ENCODE measurements at places on chromosomes 11 and 22.

DNA sequence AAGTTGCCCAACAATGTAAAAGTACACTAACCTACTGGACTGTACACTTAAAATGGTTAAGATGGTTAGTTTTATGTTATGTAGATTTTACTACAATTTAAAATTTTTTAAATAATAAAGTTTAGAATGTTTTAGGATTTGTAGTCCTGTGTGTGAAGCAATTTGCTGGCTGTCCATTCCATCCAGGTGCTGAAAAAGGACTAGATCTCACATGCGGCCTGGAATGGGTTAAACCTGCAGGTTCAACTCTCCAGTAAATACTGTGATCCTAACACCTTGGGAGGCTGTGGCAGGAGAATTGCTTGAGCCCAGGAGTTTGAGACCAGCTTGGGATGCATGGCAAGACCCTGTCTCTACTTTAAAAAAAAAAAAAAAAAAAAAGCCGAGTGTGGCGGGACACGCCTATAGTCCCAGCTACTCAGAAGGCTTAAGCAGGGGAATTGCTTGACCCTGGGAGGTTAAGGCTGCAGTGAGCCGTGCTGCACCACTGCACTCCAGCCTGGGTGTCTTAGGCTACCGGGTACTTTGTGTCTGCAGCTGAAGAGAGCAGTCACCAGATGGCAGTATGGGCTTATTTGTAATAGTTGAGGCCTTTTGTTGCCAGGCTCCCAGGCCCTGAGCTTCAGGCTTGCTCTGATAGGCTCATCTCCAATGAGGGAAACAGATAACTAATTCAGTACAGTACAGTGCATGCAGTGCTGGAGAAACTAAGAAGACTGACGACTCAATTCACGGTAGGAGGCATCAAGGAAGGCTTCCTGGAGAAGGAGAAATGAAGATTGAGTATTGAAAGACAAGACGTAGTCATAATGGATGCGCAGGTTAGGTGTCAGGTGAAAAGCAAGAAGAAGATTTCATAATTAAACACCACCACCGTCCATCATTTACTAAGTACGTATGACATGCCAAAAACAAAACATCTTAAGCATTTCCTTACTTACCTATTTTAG, 64.7 kb upstream of the ASPHD2 start:
- DNase-seq, result peak; percentile 34

- no peak for DNase-seq
Measured at GRCh38 chr11:121808096-121808495, 307.9 kb downstream of the BLID start.

GRCh38 chr11:112826026-112826425, 135.2 kb upstream of the NCAM1 start:
- DNase-seq, result no peak

GRCh38 chr11:119481021-119481666, 58.2 kb upstream of the THY1 start:
- DNase-seq, result peak; percentile 47

DNA sequence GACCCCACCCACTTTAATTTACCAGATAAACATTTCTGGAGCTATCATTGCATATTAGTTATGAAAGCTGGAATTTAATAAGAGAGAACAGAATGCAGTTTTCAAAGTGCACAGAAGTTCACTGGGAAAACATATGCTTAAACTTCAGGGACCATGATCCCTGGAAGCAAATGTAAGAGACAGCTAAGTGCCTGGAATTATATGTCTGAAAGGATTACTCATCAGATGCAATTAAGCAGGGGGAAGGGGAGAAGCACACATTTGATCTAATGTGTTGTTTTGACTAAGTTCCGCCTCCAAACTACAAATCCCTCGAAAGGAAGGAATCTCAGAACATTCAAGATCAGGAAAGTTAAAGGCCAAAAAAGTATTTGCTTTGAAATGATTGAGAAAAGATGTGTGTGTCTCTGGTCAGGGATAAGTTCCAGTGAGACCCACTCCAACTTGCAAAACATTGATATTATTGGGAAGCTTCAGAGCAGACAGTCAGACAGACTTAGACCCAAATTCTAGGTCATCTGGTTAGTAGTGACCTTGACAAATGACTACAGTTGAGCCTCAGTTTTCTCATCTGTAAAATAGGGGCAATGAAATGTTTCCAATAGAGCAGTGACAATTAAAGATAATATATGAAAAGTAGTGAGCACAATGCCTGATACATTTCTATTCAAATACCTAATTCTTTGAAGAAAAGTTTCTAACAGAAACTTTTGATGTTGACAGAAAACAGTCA, 147.6 kb downstream of the ME3 start:
- no peak for DNase-seq

All from T follicular helper cell (primary cell).